ENCODE measurements at places on chromosomes 5 and 9.

DNA sequence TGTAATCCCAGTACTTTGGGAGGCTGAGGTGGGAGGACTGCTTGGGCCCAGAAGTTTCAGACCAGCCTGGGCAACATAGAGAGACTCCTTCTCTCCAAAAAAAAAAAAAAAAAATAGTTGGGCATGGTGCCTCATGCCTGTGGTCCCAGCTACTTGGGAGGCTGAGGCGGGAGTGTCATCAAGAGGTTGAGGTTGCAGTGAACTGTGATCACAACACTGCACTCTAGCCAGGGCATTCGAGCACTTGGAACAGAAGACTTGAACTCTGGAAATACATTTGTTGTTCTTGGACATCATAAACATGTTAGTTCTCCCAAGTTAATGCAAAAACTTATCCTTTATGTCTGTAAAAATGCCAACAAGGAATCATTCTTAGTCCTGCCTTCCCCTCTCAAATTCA lies 29.6 kb downstream of the EHMT1 start:
- DNase-seq: no peak

- DNase-seq: no peak
Measured at GRCh38 chr5:127999909-128000308, 83.7 kb upstream of the SLC12A2 start.

DNA sequence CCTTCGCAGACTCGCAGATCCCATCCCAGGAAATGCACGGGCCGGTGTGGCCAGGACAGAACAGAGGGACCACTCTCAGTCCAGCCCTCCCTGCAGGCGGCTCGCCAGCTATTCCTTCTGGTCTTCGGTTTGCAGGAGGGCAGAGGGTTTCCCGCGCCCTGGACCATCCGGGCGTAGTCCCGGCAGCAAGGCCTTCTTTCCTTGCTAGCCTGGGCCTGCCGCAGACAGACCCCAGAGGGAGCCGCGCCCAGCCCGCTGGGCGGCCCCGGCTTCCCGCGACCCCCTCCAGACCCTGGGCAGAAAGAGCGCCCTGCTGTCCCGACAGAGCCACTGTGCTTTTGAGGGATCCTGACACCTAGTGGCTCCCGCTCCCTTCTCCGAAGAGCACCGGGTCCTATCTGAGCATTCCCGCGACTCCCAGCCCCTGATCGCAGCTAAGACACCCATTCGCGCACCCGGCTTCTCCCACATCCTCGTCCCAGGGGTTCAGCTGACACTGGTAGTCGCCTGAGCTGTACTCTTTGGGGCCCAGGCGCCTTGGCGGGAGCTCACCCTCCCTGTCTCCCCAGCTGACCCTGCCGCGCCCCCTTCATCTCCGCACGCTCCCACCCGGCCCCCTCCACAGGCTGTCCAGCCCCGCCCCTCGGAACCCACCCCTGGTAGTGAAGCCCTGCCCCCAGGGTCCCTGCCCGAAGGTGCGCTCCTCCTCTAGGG lies 1.1 kb downstream of the CFAP90 start:
- no peak for DNase-seq

GRCh38 chr5:68884883-68885282 lies 208.9 kb upstream of the SLC30A5 start:
- DNase-seq: no peak

DNA sequence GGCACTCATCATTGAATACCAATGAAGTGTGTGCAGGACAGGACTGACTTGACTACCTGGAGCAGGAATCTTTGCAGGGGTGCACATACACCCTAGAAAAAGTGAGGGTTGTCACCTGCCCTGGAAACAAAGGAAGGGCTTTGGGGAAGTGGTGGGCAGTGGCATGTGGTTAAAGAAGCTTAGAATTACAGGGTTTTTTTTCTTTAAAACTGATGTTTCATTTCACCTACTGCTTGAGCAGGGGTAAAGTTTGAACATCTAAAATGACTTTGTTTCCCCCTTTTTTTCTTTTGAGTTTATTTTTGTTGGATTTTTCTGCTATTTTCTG lies 2.0 kb upstream of the KDM3B start:
- no peak for DNase-seq

- no peak for DNase-seq
Measured at GRCh38 chr9:84357275-84357674, 16.7 kb upstream of the SLC28A3 start.

- DNase-seq: no peak
Measured at GRCh38 chr5:22986281-22986680, 133.1 kb upstream of the CDH12 start.

DNA sequence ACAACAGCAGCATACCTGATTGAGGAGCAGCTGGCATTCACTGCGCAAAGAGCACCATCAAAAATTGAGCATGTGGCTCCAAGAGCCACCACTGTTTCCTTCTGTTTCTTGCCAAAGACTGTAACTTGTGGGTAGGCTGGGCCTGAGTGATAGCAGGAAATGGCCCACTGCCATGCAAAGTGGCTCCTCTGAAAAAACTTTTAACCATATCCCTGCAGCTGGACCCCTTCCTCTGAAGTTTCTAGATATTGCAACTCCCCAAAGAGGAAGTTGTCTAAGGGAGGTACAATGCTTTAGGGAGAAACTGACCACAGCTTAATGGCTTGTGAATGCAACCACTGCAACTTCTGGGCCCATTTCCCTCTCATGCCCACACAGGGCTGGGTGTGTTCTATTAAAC lies 355.4 kb upstream of the PDE4D start:
- no peak for DNase-seq
